Left lung (tissue), 14 donors: ENCODE measurements at places on chromosomes 3 and 15. TPM values are rescaled to one million over a fixed set of nuclear protein-coding genes. Genes with fewer than 3 reads are reported as not detected.

DNA sequence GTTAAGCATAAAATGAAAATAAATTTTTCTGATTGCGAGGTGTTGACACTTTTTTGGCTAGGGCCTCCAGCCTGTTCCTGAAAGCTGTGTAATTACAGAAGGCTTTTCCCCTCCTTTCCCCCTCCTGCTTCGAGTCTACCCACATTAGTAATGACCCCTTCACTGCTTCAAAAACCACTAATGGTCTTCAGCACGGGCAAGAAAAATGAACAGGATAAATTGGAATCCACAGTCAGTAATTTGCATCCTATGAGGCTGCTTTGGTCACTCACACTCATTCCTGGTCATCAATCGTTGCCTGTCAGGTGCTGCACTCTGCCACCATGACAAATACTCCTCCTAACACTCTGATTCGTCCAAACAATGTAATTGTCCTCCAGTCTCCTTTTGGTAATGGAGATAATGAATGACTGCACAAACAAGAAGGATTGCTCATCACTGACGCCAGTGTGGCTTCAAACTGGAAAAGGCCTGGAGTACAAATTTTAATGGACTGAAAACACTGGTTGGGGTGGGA, 148.6 kb downstream of the MEIS2 start:
- no peak for DNase-seq

- peak; percentile 90 for DNase-seq
Measured at GRCh38 chr3:160400702-160401150, 1.3 kb downstream of the SMC4 start.

GRCh38 chr3:159323848-159324247, 522.0 kb downstream of the MFSD1 start:
- DNase-seq: no peak

DNA sequence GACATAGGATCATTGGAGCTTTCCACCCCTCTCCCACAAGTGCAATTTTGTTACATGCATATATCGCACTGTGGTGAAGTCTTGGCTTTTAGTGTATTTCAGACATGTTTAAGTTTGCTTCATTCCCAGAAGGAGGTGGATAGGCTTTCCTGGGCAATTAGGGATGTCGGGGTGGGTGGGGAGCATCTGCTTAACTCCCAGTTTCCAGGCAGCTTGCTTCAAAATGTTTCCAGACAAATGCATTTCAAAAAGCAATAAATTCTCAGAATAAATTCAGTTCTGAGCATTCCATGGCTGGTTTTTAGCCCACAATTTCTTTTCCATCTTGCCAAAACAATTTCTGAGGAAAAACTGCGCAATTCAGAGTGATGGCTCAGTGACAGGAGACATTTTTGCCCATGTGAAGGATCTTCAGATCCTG, 227.7 kb upstream of the ZPLD1 start:
- no peak for DNase-seq

DNA sequence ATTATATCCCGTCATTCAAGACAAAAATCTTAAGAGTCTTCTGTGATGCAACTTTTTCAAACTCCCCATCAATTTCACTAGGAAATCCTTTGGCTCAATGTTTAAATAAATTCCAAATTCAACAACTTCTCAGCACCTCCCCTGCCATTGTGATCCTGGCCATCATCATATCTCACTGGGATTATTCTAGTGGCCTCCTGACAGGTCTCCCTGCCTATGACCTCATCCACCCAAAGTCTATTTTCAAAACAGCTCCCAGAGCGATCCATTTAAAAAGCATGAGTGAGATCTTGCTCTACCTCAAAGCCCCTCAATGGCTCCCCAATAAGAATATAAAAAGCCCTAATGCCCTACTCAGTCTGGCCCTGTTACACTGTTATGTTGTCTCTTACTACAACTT, 293.2 kb downstream of the FOXP1 start:
- no peak for DNase-seq

- no peak for DNase-seq
Measured at GRCh38 chr15:33402600-33402999, 91.8 kb downstream of the RYR3 start.

- no peak for DNase-seq
Measured at GRCh38 chr3:70072180-70072579, 72.6 kb downstream of the SAMMSON start.

DNA sequence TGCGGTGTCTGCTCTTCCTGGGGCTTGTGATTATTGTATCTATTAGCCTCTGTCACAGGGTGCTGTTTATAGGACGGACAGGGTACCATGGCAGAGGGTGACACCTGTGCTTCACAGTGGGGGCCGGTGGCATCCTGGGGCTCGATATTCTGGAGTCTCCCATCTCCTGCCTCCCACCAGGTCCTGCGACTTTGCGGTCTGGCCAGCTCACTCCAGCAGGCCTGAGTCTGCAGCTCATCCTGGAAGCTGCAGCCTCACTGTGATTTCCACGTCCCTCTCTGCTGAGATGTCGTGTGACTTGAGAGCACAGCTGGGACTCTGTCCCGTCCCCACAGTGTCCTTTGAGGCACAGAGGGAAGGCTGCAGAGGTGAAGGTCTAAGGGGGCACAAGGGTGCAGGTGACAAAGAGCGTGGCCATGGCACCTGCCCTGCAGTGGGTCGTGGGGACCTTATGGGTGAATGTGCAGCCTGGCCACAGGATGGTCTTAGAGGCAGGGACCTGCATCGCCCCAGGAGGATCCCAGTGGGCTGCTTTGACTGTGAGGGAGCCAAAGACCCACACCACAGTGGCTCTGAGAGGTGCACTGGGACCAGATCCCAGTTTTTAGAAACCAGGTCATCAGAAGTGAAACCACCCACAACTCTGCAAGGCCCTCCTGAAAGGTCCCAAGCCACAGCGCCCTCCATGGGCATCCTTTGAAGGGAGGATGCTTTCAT, 172.8 kb downstream of the KLF13 start:
- no peak for DNase-seq

- DNase-seq: no peak
Measured at GRCh38 chr3:128480278-128480677, 12.7 kb downstream of the GATA2 start.

DNA sequence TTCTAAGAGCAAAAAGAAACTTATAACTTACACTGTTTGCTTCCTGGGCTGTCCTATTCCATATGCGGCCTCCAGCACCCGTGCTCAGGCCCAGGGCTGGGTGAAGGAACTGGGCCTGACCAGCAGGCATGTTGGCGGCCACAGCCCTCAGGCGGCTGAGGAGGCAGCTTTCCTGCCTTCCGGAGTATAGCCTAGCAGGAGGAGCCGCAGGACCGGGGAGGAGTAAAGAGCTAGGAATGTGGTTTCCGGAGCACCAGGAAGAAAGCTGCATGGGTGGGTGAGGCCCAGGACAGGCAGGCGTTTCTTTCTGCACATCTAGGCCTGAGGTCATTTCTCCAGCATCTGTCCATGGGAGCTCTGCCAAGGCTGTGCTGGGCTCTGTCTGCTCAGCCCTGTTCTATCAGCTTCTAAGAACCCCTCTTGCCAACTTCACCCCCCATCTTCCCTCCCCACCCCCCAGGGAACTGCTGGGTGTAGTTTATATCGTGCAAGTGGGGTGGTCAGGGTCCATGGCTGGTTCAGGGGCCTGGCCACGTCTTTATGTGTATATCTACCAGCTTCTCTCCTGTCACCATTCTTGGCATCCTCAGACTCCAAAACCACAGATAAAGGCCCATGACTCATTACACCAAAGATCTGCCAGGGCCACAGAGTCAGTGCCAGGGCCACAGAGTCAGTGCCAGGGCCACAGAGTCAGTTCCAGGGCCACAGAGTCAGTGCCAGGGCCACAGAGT, 7.8 kb upstream of the KIF7 start:
- no peak for DNase-seq

DNA sequence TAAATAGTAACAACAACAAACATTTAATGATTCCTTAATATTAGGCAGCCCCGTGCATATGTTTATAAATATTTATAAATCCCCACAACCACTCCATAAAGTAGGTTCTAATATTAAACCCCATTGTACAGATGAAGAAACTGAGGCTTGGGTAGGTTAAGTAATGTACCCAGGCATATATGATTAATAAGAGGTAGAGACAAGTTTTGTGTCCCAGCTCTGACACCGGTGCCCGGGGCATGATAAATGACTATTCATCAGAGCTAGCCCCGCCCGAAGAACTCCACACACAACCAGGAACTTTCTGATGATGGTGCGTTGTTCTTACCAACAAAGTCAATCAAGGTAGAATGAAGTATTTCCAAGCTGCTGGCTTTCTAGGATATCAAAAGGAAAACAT, 19.4 kb downstream of the CDCP1 start:
- no peak for DNase-seq

- no peak for DNase-seq
Measured at GRCh38 chr3:22122567-22122966, 371.6 kb upstream of the ZNF385D start.

DNA sequence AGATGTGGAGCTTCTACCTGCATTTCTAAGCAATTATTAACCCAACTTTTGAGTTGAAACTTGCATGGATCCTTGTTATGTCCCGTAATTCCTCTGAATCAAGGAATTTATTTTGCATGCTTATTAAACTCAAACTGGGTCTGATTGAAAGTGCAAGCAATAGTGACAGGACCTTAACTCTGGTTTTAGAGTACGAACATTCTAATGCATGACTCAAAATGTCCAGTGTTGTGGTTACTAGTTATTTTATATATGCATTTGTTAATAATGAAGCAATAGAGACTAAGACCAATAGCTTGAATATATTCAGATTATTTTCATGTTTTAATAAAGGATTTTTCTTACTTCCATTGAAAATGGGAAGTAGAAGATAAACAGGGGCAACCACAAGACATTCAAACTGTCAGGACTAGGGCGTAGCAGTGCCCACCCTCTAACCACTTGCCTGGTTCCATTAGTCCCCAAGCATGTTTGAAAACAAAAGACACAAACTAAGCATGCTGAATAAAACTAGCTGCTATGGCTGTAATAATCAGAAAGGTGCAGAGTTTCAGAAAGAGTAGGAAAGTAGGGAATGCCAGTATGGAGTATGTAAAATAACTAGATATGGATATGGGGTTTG, 28.1 kb downstream of the OIP5 start:
- DNase-seq: no peak

DNA sequence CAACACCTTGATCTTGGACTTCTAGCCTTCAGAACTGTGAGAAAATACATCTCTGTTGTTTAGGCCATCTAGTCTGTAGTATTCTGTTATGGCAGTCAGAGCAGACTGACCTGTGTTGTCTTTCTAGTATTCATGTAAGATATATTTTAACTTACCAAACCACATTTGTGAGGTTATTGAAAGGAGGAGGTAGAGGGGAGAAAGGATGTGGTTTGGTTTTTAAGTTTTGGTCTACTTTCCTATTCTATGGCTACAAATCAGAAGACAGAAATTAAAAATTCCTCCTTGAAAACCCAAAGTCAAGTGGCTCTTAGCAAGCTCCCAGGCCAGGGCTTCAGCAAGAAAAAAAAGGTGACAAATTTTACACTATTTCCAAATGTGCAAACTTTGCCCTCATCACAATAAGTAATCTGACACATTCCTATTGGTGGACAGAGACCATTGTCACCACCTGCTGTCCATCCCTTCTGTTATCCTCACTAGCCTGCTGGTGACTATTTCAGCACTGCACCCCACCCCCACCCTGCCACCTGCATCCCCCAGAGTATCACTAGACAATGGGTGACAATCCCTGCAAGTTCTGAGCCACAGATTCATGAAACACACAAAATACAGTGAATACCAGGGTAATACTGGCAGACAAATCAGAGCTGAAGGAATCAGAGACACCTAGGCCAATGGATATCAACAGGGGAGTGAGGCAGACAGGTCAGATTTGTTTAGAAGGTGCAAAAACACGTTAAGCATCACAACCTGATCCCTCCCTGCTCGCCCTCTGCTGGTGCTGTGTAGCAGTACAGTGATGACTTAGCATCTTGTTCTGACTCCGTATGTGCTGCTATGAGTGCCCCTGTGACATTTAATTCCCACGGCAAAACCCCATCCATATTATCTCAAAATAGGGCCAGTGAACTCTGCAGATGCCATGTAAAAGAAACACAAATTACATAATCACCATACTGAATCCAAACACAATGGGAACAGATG, 79.0 kb upstream of the DCLK3 start:
- DNase-seq: no peak

DNA sequence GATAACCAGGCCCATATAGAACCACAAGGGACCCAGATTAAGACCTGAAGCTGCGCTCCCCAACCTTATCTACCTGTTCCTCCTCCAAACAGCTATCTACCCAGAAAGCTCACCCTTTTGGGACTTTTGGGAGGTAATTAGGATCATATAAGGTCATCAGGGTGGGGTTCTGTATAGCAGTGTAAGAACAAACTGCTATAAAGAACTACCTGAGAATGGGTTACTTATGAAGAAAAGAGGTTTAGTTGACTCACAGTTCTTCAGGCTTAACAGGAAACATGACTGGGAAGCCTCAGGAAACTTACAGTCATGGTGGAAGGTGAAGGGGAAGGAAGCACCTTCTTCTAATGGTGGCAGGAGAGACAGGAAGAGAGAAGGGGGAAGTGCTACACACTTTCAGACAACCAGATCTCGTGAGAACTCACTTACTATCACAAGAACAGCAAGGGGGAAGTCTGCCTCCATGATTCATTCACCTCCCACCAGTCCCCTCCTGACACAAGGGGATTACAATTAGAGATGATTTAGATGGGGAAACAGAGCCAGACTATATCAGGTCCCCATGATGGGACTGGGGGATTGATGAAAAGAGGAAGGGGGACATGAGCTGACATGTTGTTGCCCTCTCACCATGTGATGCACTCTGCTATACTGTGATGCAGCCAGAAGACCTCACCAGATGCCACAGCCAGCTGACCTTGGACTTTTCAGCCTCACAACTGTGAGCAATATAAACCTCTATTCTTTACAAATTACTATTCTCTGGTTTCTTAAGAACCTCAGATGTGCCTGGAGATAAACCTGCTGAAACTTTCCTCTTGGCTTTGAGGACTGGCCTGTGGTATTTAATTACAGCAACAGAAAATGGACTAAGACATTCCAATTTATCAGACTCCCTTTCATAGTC, 15.3 kb upstream of the FMN1 start:
- DNase-seq: no peak

DNA sequence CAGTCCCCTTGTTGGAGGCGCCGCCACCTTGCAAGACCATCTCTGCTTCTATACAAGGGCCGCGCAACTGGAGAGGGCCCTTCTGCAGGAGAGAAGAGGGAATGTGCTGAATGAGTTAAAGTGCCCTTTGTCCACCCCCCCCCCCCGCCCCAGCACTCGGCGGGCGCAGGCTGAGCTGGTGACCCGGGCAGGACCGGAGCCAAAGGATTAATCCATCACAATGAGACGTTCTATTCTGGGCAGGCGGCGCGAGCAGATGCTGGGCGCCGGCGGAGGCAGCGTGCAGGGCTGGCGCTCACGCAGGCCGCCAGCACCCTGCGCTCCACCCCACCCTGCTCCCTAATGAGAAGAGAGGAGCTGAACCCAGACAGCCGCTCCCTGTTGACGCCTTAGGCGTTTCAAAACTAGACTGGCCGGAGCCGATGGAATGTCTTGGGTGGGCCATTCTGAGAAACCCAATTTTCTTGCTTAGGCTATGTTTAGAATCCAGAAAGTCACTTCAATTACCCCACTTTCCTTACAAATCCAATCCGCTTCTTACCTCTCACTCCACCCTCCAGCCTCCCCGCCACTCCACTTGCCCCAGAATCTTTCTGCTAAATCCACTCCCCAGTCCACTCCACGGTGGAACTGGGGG, 32.9 kb downstream of the GJD2 start:
- DNase-seq: no peak

- DNase-seq: no peak
Measured at GRCh38 chr3:33869977-33870376, 71.5 kb downstream of the PDCD6IP start.

Gene ABHD17C
- polyA plus RNA-seq: 34.3 TPM

Gene SLC6A6
- 19.1 TPM for polyA plus RNA-seq

Gene SEMA5B
- 7.6 TPM for polyA plus RNA-seq

Gene AGTR1
- polyA plus RNA-seq: 27.0 TPM

Gene FSTL1
- 534 TPM for polyA plus RNA-seq

Gene CHST14
- 40.9 TPM for polyA plus RNA-seq

Gene SEMA3B
- 28.6 TPM for polyA plus RNA-seq
